ENCODE measurements at places on chromosomes 6 and 20.

DNA sequence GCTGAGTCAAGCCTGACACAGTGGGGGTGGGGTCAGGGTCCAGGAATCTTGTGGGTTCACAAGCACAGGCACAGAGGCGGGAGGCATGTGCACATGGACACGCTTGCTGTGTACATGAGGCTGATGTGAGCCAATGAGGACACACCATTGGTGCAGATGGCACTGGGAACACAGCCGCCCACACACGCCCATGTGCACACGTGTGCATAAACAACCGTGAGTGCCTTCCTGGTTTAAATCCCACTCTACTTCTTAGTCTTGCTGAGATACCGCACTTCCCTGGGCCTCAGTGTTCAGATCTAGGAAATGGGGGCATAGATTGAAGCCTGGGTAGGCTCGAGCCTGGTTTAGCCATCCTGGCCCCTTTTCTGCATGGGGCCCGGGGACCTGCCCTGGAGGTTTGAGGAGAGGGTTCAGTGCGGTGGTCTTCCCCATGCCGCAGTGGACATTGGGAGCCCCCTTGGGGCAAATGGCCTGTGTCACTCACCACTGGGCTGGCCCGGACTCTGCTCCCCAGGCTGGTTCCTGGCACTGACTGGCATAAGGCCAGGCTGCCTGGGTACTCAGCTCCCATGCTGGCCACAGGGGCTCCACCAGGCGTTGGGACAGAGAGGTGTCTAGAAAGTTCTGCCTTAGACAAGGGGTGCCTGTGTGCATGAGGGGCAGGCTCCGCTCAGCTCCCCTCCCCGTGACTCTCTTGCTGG lies 60.2 kb downstream of the CEBPB start:
- no peak for DNase-seq

DNA sequence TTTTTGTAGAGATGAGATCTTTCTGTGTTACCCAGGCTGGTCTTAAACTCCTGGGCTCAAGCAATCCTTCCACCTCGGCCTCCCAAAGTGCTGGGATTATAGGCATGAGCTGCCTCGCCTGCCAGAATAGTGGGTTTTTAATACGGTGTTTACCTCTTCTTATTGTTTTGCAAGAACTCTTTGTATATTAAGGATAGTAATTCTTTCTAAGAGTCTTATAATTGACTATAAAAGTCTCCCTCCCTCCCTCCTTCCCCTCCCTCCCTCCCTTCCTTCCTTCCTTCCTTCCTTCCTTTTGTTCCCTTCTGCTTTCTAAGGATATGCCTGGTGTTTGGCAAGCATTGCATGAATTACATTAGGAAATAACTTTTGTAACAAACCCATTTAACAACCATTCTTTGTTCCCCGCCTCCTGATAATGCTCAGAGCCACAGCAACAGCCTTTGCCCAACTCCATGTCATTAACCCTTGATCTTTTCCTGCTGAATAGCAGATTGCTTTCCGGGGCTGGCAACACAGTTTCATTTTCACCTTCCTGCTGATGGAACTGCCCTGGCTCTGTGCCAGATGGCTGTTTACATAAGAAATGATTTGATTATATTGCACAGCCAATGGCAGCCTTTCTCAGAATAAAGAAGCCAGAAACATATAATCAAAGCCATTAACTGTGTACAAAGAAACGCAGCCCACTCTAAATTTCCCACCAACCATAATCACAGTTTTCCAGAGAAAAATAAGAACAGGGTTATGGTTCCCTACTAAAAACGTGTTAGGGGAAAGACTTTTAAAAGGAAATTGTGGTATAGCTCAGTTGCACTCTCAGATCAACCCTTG lies 143.7 kb upstream of the PTPN1 start:
- no peak for DNase-seq

- DNase-seq = no peak
Measured at GRCh38 chr20:36060676-36061075, 92.3 kb downstream of the CNBD2 start.

- DNase-seq = no peak
Measured at GRCh38 chr6:66065313-66065712, 358.3 kb upstream of the EYS start.

- no peak for DNase-seq
Measured at GRCh38 chr20:24766143-24766527, 182.9 kb upstream of the CST7 start.

DNA sequence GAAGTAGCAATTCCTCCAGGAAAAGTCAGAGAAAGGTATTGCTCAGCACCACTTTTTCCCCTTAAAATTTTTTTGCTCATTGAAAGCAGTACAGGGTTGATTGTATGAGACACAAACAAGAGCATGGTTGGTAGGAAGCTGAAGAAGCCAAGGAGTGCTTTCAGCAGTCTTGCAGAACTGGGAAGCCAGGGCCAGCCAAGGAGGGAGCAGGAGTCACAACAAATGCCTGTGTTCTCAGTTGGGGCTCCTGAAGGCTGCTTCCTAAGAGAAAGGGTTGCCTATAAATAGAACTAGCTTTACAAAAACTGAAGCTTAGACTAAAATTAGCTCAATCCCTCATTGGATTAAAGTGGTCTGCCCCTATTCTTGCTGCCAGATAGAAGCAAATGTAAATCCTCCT lies 3.3 kb upstream of the THEMIS start:
- DNase-seq = no peak

- no peak for DNase-seq
Measured at GRCh38 chr20:33399924-33400323, 1.4 kb downstream of the CDK5RAP1 start.

DNA sequence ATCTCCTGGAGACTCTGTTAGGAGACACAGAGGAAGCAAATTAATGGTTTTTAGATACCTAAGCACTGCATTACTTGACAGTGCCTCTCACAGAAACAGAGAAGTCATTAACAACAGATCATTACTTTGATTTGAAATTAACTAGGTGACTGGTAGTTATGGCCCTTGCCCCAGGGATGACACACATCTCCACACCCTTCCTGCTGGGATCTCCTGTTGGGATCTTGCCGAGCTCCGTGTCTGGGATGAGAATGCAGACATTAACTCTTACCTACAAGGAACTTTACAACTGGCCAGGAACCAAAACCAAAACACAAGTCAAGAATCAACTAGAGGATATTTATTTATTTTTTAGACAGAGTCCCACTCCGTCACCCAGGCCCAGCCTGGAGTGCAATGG lies 2.2 kb upstream of the PRELID3B start:
- no peak for DNase-seq

- DNase-seq = no peak
Measured at GRCh38 chr6:159044899-159045727, at the start of gene TAGAP. TAGAP (minus strand) TSS chr6:159044991; CDS start chr6:159044146, 845 bp downstream.

DNA sequence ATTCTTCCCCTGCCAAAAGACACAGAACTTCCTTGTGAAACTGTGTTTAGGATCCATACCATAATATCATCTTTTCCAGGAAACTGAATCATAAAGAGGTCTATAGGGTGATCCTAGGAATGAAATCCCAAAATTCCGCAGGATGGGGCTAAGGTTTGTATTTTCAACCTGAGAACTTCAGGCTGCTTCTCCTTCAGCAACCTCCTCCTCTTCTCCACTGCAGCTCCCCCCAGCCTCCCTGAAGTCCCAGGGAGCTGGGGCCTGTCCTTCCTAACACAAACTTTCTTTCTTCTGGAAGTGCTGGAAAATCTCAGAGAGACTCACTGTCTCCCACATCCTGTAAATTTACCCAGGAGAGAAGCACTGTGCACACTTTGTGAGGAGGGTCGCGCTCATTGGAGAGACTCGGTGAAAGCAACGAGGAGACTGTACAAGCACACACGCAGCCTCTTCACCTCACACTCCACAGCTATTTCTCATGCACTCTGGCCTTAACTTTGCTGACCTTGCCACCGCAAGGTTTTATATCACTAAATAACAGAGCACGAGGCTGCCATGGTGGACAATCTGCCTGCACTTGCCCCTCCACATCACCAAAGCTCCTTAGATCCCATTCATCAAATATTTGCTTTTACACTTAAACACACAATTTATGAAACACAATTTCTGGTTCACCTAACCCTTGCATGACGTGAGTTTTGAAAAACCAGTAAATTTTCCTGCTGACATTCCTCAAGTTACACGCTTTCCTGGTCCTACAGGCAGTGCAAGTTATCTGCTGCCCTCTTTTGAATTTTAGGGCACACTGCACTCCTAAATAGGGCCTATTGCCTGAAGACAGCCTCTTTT lies 14.3 kb downstream of the ID4 start:
- peak; percentile 45 for DNase-seq

- no peak for DNase-seq
Measured at GRCh38 chr6:154292066-154292465, 64.5 kb downstream of the IPCEF1 start.

- DNase-seq = no peak
Measured at GRCh38 chr6:4809999-4810918, 34.1 kb downstream of the CDYL start.

- no peak for DNase-seq
Measured at GRCh38 chr6:47634210-47635047, 64.0 kb upstream of the ADGRF4 start.

- DNase-seq = peak; percentile 21
Measured at GRCh38 chr20:47543006-47543431, 41.3 kb downstream of the NCOA3 start.

GRCh38 chr6:121330516-121330915 lies 3.8 kb downstream of the TBC1D32 start:
- no peak for DNase-seq

GRCh38 chr20:38346741-38347140 lies 459 bp downstream of the LBP start:
- DNase-seq = no peak

GRCh38 chr20:59062081-59062480 lies 19.5 kb upstream of the PRELID3B start:
- DNase-seq = no peak

GRCh38 chr6:113644861-113645575 lies 212.1 kb upstream of the MARCKS start:
- no peak for DNase-seq

Data from K562 (cell line).